Fibroblast of skin of right biceps (primary cell): ENCODE measurements at places on chromosomes 7 and 10.

- no peak for DNase-seq
Measured at GRCh38 chr10:75772153-75772887, 340.9 kb downstream of the LRMDA start.

- no peak for DNase-seq
Measured at GRCh38 chr7:77308792-77309191, 107.4 kb downstream of the GSAP start.

DNA sequence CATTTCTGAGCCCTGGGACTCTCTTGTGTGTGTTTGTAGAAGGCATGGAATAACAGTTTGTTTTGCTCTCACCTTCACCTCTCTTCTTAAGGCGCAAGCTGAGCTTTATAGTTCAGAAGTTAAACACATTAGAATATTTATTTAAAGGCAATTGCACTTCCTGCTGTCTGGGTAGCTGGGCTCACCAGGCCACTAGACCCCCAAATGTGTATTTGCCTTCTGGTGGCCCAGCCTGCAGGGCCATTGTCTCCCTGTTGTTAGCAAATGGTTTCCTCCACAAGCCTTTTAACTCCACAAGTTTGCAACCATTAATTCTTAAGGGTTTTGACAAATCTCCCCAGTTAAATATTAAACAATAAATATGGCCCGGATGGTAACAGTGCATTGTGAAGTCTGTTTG, 31.1 kb upstream of the NEUROD6 start:
- no peak for DNase-seq

- DNase-seq = no peak
Measured at GRCh38 chr7:100785878-100786277, 41.4 kb downstream of the EPHB4 start.

DNA sequence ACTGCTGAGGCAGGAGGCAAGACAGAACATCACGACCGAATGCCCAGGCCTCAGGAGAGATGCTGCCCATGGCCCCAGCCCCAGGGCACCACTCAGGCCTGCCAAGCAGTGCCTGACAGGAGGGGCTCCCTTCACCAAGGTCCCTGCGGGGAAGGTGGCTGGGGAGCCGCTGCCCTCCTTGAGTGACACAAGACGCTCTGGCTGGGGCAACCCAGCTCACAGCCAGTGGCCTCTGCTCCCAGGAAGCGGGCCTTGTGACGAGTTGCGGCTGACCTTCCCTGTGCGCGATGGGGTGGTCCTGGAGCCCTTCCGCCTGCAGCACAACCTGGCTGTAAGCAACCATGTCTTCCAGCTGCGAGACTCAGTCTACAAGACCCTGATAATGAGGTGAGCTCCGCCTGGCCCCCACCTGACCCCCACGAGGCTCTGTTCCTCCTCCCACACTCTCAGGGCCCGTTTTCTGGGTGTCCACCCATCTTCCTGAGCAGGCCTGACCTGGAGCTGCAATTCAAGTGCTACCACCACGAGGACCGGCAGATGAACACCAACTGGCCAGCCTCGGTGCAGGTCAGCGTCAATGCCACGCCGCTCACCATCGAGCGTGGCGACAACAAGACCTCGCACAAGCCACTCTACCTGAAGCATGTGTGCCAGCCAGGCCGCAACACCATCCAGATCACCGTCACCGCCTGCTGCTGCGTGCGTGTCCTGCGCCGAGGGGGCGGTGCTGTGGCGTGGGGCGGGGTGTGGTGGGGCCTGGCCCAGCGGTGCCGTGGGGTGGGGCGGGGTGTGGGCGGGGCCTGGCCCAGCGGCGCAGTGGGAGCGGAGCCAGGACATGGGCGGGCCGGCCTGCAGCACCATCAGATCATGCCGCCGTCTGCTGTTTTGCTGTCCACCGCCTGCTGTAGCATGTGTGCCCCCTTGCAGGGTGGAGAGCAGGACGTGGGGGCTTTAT, 12.8 kb downstream of the ZMIZ2 start:
- DNase-seq = peak; percentile 16

GRCh38 chr7:40843338-40843985, 708.7 kb downstream of the SUGCT start:
- DNase-seq = no peak
